ENCODE measurements at places on chromosomes 5 and 9.

DNA sequence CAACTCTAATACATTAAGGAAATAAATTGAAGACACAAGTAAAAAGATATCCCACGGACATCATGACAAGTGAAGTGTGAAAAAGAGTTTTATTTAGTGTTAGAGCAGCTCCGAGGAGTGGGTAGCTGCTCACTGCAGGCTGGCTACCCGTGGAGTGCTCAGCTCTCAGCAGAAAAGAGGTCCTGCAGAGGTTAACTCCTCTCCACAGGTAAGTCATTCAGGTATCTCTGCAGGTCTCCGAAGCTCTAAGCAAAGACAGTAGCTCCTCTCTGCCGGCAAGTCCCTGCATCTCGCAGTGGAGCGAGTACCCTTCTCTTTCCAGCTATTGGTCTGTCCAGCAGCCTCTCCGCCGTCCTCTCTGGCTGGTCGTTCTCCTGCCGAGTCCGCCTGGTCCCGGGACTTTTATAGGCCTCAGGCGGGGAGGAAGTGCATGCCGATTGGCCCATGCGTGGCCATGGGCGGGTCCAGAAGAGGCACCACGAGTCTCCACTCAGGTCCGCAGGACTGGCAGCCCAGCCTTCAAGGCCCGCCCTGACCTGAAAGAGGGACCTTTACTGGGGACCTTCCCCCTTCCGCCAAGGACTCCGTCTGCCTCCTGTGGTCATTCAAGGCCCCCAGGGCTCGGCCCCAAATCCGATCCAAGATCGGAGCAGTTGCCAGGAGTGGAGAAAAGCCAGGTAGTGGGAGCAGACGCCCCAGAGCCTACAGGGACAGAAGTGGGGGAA is 29.9 kb downstream of the BTNL9 start:
- no peak for DNase-seq

DNA sequence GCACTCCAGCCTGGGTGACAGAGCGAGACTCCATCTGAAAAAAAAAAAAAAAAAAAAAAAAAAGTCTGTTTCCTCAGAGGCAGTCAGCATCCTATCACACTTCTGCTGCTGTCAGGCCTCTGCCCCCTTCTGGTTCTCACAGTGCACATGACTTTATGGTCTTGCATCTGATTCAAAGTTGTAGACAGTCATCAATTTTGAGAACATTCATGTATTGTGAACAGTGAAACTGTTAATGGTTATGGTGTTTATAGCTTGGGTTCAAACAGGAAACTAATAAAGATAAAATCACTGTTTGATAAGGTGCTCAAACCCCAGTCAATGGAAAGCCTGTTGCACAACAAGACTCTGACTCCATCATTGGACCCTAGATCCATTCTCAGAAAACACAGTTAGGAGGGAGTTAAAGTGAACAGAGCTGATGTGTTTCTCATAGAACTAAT is 61.4 kb downstream of the FOXD1 start:
- no peak for DNase-seq

DNA sequence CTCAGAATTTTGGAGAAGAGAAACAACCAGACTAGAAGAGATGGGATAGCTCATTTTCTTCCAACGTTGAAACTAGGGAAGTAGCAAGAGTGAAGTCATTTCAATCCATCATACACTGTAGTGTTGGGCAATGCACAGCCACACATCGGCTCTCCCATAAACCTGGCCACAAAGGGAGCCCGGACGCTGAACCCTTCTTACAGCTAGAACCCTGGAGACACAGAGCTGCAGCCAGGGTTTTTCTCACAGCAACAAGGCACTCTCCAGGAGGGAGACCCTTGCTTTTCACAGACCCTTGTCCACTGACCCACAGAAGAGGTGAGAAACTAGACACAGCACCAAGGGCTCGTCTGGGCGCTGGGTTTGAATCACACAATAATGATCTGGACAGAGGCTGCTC is 101.4 kb upstream of the FSTL4 start:
- DNase-seq, result no peak

GRCh38 chr9:116589392-116590354 is 97.4 kb upstream of the TRIM32 start:
- peak; percentile 24 for DNase-seq

DNA sequence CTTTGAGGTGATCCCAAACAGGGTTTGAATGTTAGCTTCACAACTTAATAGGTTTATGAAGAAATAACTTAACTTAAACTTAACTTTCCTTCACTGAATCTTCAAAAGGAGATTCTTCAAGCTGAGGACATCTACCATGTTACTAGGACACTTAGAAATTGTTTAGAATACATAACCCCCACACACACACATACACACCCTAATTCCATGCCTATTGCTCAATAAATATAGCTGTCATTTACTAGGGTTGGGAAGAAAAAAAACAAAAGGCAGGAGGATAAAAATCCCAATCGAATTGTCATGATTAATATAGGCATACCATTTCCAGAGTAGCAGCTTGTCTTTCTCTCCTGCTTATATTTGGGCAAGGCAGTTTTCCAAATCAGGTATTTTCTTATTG is 68.3 kb downstream of the ALDH1A1 start:
- DNase-seq, result no peak
